Right atrium auricular region (tissue), 2 donors: ENCODE measurements at places on chromosomes 13 and 19. TPM values are rescaled to one million over a fixed set of nuclear protein-coding genes. Genes with fewer than 3 reads are reported as not detected.

- no peak overlapping the region for H3K27ac ChIP-seq
- no peaks in the 10 kb centered on the region for H3K4me1 ChIP-seq
- no peak overlapping the region for H3K4me3 ChIP-seq
Observed at GRCh38 chr19:45753548-45753947, 15.5 kb downstream of the SIX5 start.

DNA sequence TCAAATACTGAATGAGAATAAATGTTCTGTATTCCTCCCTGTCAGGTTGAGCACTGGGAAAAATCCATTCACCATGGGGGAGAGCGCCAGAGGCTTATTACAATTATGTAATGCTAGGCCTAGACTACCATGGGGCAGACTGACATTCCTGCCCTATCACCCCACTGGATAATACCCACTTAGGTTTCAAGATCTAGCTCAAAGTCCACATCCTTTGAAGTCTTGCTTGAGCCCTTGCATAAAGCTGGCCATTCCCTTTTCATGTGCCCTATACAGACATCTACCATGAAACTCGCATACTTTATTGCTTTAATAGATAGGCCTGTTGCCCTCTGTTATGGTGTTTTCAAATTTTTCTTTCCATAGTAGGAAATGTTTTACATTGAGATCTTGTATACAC lies 149.3 kb downstream of the RGCC start:
- no peak overlapping the region for H3K27ac ChIP-seq
- DNase-seq = no peak
- H3K4me1 ChIP-seq = no peaks in the 10 kb centered on the region
- H3K27me3 ChIP-seq = no peaks in the 10 kb centered on the region

CEACAM8 gene
- total RNA-seq = not detected

GRCh38 chr13:21079221-21079620 lies 17.8 kb upstream of the LATS2 start:
- DNase-seq = no peak
- no peaks in the 10 kb centered on the region for H3K36me3 ChIP-seq

DNA sequence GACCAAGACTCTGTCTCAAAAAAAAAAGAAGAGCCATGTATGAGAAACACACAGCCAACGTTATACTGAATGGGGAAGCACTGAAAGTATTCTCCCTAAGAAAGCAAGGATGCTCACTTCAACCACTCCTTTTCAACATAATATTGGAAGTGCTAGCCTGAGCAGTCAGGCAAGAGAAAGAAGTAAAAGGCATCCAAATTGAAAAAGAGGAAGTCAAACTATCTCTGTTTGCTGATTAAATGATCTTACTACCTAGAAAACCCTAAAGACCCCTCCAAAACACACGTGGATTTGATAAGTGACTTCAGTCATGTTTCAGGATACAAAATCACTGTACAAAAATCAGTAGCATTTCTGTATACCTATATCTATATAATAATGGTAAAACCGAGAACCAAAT lies 16.2 kb downstream of the WBP4 start:
- DNase-seq = no peak
- H3K27ac ChIP-seq = no peak overlapping the region
- no peaks in the 10 kb centered on the region for H3K27me3 ChIP-seq
- no peak overlapping the region for H3K4me3 ChIP-seq

KLC3 gene
- not detected for total RNA-seq

GRCh38 chr13:29774830-29775229 lies 75.6 kb downstream of the UBL3 start:
- no peak overlapping the region for H3K27ac ChIP-seq
- H3K4me1 ChIP-seq = no peaks in the 10 kb centered on the region
- DNase-seq = no peak
- H3K27me3 ChIP-seq = no peaks in the 10 kb centered on the region

GRCh38 chr13:51500687-51501086 lies 47.9 kb upstream of the INTS6 start:
- no peak overlapping the region for H3K27ac ChIP-seq
- no peaks in the 10 kb centered on the region for H3K27me3 ChIP-seq
- DNase-seq = no peak
- H3K4me1 ChIP-seq = no peaks in the 10 kb centered on the region
- H3K4me3 ChIP-seq = no peak overlapping the region

DNA sequence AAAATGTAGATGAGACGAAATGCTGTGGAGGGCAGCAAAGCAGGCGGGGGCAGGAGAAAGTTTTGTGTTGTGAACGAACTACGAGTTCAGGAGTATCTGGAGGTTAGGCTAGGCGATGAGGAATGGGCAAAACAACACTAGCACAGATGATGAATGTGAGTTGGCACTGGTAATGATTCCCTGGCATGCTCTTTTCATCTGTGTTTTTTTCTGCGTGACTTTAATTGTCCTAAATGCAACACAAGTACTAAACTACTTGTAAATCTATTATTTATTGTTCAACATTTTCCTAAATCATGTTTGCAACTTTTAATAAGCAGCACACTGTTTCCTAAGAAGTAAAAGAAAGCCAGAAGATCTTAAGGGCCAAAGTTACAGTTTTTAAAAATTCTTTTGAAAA lies 19.2 kb downstream of the TNFSF13B start:
- no peaks in the 10 kb centered on the region for H3K4me1 ChIP-seq
- no peaks in the 10 kb centered on the region for H3K36me3 ChIP-seq
- DNase-seq = no peak
- no peak overlapping the region for H3K27ac ChIP-seq

ZNF112 gene
- total RNA-seq = 3.2 TPM

GRCh38 chr13:111335298-111335697 lies 14.9 kb downstream of the TEX29 start:
- H3K27ac ChIP-seq = no peak overlapping the region
- no peaks in the 10 kb centered on the region for H3K4me1 ChIP-seq
- no peak overlapping the region for H3K4me3 ChIP-seq
- H3K36me3 ChIP-seq = no peaks in the 10 kb centered on the region
- no peaks in the 10 kb centered on the region for H3K27me3 ChIP-seq

GRCh38 chr13:75787249-75787928 lies 151.3 kb downstream of the LMO7 start:
- H3K36me3 ChIP-seq = no peaks in the 10 kb centered on the region
- H3K27me3 ChIP-seq = no peaks in the 10 kb centered on the region
- peak overlapping the region; percentile 43 for H3K27ac ChIP-seq
- no peak for DNase-seq

DNA sequence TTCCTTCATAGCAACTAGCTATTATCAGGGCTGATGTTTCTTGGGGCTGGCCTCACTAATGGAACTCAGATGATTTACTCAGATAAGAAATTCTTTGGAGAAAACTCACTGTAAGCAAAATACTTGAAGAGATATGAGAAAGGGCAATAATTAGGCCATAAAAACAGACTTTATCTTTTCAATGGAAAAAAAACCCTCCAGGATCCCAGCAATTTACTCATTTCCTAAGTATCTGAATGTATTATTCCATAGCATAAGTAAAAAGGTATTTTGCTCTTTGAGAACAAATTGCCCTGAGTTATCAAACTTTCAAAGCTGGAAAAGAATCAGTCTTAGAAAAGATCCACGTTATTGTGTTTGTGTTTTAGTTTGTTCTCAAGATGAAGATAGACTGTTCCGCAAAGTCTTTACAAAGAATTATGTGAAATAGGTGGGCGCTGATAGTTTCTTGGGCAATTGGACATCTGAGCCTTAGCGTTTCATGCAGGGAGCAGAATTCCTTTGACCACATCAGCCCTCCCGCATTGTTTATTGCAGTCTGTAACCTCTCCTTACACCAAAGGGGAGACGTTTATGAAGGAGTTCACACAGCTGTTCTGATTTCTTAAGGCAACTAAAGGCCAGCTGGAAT lies 29.1 kb upstream of the CSNK1A1L start:
- H3K27ac ChIP-seq = no peak overlapping the region
- no peaks in the 10 kb centered on the region for H3K36me3 ChIP-seq
- no peaks in the 10 kb centered on the region for H3K27me3 ChIP-seq
- H3K4me1 ChIP-seq = no peaks in the 10 kb centered on the region
- H3K4me3 ChIP-seq = no peak overlapping the region

MBD3L3 gene
- total RNA-seq = not detected

- no peaks in the 10 kb centered on the region for H3K27me3 ChIP-seq
- no peaks in the 10 kb centered on the region for H3K4me1 ChIP-seq
- H3K36me3 ChIP-seq = no peaks in the 10 kb centered on the region
- H3K27ac ChIP-seq = no peak overlapping the region
Observed at GRCh38 chr13:74629985-74630384, 495.8 kb upstream of the KLF12 start.

DNA sequence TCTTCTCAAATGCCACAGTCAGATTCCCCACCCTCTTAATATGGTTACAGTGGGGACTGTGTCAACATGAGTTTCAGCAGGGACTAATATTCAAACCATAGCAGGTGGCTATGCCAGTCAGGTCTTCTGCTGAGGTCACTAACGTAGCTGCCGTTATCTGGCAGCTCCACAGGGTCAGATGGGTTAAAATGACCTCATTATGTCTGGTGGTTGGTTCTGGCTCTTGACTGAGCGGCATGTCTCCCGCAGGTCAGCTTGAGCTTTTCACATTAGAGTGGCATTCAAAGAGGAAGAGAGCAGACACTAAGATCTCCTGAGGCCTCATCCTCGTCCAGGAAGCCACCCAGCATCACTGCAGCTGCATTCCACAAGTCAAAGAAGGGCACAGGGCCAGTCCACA lies 21.4 kb upstream of the IPO5 start:
- H3K27ac ChIP-seq = no peak overlapping the region
- peaks cover 4% of the 10 kb centered on the region for H3K4me1 ChIP-seq
- H3K4me3 ChIP-seq = no peak overlapping the region
- H3K27me3 ChIP-seq = no peaks in the 10 kb centered on the region
- no peaks in the 10 kb centered on the region for H3K36me3 ChIP-seq
